ENCODE measurements at places on chromosomes 7 and 10.

DNA sequence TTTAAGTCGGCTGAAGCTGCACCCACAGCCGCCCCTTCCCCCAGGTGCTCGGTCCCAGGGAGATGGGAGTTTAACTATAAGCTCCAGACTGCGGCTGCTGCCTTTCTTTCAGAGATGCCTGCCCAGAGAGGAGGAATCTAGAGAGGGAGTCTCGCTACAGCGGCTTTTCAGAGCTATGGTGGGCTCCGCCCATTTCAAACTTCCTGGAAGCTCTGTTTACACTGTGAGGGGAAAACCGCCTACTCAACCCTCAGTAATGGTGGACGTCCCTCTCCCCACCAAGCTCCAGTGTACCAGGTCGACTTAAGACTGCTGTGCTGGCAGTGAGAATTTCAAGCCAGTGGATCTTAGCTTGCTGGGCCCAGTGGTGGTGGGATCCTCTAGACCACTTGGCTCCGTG is 135.4 kb downstream of the CXCL12 start:
- no peak for DNase-seq

DNA sequence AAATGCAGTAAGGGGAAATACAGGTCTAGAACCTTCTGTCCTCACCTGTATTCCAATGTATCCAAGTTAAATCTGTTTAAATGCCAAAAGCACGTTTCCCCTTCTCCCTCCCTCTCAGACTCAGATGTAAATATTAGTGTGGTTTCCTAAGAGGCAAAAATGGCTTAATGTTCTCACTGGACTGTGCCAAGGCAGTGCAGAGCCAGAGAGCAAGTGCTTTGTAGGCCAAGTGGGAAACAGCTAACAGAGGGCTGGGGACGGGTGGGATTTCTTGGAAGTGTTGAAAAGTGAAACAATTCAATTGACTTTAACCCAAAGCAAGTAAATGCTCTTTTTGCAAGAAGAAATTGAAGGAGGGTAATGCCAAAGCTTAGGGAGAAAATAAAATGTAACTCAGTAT is 103.1 kb downstream of the GSAP start:
- no peak for DNase-seq

DNA sequence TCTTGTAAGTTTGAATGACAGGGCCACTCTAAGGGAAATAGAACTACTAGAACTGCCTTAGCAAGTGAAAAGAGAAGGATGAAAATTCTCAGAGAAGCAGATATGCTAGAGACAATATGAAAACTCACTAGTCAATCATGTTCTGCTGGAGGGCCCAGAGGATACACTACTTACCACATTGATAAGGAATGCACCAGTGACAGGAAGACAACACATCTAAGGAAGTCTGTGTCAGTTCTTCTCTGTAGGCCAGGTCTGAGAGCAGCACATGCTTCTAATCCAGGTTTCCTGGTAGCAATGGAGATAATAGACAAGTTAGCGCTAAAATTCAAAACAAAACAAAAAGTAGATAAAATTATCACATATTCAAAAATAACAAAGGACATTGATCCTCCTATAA is 235.2 kb upstream of the AKR1E2 start:
- DNase-seq, result no peak

- DNase-seq, result no peak
Observed at GRCh38 chr10:35903021-35903420, 260.9 kb upstream of the FZD8 start.

GRCh38 chr7:132782777-132783640 is 206.7 kb upstream of the PLXNA4 start:
- no peak for DNase-seq

DNA sequence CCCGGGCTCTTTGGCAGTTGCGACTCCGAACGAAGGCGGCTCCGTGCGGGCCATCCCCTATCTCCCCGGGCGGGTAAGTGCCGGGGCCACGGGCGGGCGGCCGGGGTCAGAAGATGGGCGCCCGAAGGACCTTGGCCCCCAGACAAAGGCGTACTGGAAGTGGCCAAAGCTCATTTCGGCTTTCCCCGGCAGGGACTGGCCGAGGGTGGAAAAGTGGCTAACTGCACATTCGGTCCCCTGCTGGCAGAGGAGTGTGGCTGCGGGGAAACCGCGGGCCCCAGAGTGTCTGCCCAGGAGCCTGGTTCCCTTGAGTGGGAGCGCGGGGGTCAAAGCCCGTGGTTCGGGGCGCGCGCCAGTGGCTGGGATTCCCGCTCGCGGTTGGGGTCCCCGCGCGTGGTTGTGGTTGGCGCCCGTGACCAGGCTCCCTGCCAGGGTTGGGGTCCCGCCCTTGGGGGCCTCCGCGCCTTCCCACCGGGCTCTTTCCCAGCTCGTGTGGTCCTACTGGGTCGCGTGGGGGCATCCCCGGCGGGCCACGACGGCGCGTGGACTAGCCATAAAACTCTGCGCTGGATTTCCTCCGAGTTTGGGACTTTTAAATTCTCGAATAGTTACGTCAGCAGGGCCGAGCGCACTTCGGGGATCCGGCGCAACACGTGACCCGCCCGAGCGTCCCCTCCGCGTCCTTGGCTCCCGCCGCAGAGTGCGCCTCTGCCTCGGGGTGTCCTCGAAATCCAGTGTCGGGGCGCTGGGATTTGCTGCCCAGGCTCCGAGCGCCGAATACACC is 124.4 kb downstream of the TACC2 start:
- DNase-seq, result no peak

GRCh38 chr10:53957401-53957800 is 843.6 kb downstream of the PCDH15 start:
- DNase-seq, result no peak

GRCh38 chr10:63423494-63423893 is 42.3 kb downstream of the JMJD1C start:
- DNase-seq, result no peak

- DNase-seq, result no peak
Observed at GRCh38 chr7:143452495-143452894, 9.2 kb downstream of the TAS2R60 start.

DNA sequence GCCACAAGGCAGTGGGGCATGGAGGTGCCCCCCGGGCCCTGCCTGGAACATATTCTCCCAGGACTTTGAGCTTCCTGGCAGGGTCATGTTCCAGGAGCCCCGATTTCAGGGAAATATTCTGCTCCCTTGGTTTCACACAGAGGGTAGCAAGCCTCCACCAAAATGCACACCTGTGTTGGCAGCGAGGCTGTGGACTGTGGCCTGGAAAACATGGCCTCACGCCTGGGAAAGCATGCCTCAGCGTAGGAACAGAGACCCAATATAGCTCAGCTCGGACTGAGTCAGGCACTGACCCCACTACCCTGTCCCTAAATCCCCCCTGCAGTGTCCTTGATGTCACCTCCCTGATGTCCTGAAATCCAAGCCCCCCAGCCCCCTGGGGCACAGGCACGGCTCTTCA is 92.0 kb downstream of the KCNMA1 start:
- DNase-seq, result no peak

GRCh38 chr7:125780153-125780552 is 850.5 kb upstream of the POT1 start:
- DNase-seq, result no peak

- no peak for DNase-seq
Observed at GRCh38 chr10:103916876-103917275, 1.1 kb downstream of the STN1 start.

- peak; percentile 3 for DNase-seq
Observed at GRCh38 chr7:141754939-141755338, 9.0 kb upstream of the TAS2R3 start.

DNA sequence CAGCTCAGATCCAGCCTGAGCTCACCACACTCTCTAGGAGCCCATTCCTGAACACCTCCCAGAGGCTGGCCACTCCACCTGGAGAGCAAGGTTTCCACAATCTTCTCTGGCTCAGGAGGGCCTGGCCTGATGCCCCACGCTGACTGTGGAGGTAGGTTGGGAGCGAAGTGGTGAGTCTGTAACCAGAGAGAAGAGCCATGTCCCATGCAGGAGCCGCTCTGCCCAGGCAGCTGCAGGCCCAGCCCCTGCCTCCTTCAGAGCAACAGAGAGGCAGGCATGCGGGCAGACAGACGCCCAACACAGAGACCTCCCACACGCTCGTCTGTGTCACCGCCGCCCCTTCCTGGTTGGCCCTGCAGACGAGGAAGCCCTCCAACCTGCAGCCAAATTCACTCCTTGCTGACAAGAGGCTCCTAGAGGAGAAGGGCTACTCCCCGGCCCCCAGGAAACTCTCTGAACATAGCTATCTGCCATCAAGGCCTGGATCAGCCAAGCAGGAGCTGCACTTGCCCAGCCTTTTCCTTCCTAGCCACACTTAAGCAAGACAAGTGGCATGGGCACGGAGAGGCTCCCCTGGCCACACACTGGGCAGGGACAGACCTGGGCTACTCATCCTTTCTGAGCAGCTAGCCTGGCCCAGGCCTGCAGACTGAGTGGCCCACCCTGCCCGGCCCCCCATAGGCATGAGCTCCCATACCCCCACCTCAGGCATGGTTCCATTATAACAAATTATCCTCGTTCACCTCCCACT is 101.9 kb downstream of the GRID1 start:
- no peak for DNase-seq
